Small intestine (tissue), 16 donors: ENCODE measurements at places on chromosomes 5 and 9. TPM values are rescaled to one million over a fixed set of nuclear protein-coding genes. Genes with fewer than 3 reads are reported as not detected.

Gene ADGRV1
- 2.6 TPM for polyA plus RNA-seq

Gene FOXI1
- polyA plus RNA-seq = not detected

- DNase-seq = no peak
- H3K27ac ChIP-seq = no peak overlapping the region
- no peak overlapping the region for H3K4me3 ChIP-seq
- H3K27me3 ChIP-seq = no peaks in the 10 kb centered on the region
Measured at GRCh38 chr5:61474746-61475145, 142.7 kb downstream of the ZSWIM6 start.

DNA sequence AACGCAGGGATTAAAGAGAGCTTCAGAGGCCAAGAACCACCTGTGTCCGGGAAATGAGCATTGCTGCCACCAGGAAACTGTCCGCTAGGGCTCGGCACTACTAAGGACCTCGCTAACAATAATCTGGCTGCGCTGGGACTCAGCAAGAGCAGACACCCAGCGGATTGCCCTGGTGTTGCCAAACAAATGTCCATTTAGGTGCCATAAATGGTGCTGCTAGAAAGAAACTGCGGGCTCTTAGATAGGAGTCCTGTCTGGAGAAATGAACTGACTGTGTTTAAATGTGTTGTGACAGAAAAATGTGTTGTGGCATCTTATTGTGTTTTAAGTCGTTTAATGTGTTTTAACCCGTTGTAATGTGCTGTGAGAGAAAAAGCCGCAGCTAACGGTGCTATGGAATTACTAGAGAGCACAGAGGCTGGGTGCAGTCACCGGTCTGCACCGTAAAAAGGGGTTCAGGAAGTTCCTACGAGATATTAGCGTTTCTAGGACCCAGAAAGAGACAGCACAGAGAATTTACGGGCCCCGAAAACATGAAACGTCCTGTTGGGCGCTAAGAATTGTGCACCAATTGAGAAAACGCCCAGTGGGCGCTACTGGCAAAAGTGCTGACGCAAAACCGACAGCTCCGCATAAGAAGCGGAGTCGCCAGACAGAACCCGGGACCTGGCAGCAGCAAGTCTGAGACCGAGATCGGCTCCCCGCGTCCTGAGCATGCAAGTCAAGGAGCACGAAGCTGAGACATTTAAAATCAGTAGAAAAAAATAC, 90.6 kb downstream of the ANXA2R start:
- H3K4me1 ChIP-seq = no peaks in the 10 kb centered on the region
- H3K27me3 ChIP-seq = no peaks in the 10 kb centered on the region
- no peak overlapping the region for H3K27ac ChIP-seq
- no peaks in the 10 kb centered on the region for H3K36me3 ChIP-seq
- DNase-seq = peak; percentile 54

- no peaks in the 10 kb centered on the region for H3K4me1 ChIP-seq
- no peak overlapping the region for H3K4me3 ChIP-seq
- no peaks in the 10 kb centered on the region for H3K27me3 ChIP-seq
- no peak for DNase-seq
Measured at GRCh38 chr9:5089737-5090136, 95.7 kb downstream of the INSL6 start.

DNA sequence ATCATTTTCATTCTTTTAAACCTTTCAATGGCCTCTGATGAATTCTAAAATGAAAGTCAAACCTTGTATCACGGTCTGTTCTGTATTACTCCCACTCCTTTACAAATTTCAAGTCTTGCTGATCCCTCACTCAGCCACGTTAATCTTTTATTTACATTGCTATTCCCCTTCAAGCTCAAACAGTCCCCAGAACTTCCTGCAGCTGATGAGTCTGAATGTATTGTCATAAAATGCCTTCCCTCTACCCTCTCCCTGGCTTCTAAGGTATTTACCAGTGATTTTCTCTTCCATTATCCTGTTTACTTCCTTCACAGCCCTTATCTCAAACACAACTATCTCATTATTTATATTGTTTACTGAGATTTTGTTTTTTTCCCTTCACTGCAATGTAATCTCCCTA, 562.3 kb upstream of the C9orf72 start:
- DNase-seq = no peak
- H3K4me3 ChIP-seq = no peak overlapping the region
- H3K4me1 ChIP-seq = no peaks in the 10 kb centered on the region
- no peaks in the 10 kb centered on the region for H3K36me3 ChIP-seq
- no peak overlapping the region for H3K27ac ChIP-seq

Gene MSANTD3
- polyA plus RNA-seq = 6.5 TPM

DNA sequence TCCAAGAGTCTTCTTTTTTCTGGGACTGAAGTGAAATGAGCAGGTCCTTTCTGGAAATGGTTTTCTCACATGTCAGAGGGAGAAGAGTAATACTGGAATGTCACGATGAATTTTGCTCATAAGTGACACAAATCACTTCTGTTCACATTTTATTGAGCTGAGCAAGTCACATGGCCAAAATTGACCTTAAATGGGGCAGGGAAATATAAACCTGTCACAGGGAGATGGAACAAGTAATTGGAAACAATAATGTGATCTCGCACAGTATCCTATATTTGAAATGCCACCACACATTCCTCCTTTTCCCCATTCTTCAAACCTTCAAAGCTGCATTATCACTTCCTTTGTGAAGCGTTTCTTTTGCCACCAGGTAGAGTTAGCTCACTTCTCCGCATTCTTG, 25.2 kb upstream of the LIFR start:
- no peak overlapping the region for H3K27ac ChIP-seq
- H3K36me3 ChIP-seq = no peaks in the 10 kb centered on the region
- peaks cover 3% of the 10 kb centered on the region for H3K27me3 ChIP-seq
- no peak for DNase-seq
- H3K4me1 ChIP-seq = no peaks in the 10 kb centered on the region
- H3K4me3 ChIP-seq = no peak overlapping the region

- peak; percentile 80 for DNase-seq
- peaks cover 15% of the 10 kb centered on the region for H3K4me1 ChIP-seq
- peak overlapping the region; percentile 35 for H3K27ac ChIP-seq
- H3K36me3 ChIP-seq = no peaks in the 10 kb centered on the region
Measured at GRCh38 chr9:129183495-129184218, 5.6 kb upstream of the IER5L start.

DNA sequence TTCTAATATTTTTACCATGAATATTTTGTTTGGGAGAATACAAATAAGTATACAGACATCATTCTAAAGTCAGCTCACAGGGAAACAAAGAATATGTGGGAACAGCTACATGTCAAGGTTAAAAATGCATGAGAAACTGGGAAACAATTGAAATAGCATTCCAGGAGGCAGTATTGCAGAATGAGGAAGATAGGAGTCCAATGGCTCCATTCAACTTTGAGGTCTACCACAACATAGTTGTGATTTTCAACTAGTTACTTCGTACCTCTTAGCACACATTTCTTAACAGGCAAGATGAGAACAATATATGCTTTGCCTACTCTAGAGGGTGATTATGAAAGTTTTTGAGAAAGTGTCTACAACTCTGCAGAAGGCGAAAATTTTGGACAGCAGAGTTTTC, 35.2 kb upstream of the CAST start:
- H3K27me3 ChIP-seq = no peaks in the 10 kb centered on the region
- H3K4me1 ChIP-seq = no peaks in the 10 kb centered on the region
- H3K4me3 ChIP-seq = no peak overlapping the region
- no peak for DNase-seq
- H3K36me3 ChIP-seq = no peaks in the 10 kb centered on the region

- no peak overlapping the region for H3K27ac ChIP-seq
- peaks cover 1% of the 10 kb centered on the region for H3K36me3 ChIP-seq
- no peaks in the 10 kb centered on the region for H3K27me3 ChIP-seq
- no peaks in the 10 kb centered on the region for H3K4me1 ChIP-seq
- DNase-seq = no peak
Measured at GRCh38 chr5:52859628-52860027, 71.9 kb downstream of the ITGA1 start.

Gene CD14
- polyA plus RNA-seq = 9.2 TPM

DNA sequence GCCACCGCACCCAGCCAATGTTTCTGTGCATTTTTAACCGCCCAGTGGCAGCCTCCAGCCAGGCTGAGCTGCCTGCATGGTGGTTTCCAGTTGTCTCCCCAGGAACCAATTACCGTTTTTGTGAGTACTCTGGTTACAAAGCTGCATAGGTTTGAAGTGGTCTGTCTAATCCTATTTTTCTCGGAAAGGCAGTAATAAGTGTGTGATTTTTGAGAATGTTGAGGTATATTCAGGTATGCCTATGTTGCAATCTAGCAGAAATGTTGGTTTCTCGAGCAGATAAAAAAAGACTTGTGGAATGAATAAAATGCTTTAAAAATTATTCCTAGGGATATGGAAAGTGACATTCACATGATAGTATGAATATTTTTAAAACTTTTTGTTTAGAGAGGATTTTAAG, 41.5 kb upstream of the ANKH start:
- H3K4me1 ChIP-seq = no peaks in the 10 kb centered on the region
- H3K4me3 ChIP-seq = no peak overlapping the region
- DNase-seq = no peak
- no peaks in the 10 kb centered on the region for H3K27me3 ChIP-seq

Gene PDLIM4
- 5.9 TPM for polyA plus RNA-seq

- peaks cover 12% of the 10 kb centered on the region for H3K36me3 ChIP-seq
- H3K4me1 ChIP-seq = no peaks in the 10 kb centered on the region
- H3K27ac ChIP-seq = no peak overlapping the region
- H3K4me3 ChIP-seq = no peak overlapping the region
- H3K27me3 ChIP-seq = no peaks in the 10 kb centered on the region
- DNase-seq = no peak
Measured at GRCh38 chr5:173909199-173909598, 21.1 kb downstream of the CPEB4 start.

- H3K27me3 ChIP-seq = no peaks in the 10 kb centered on the region
- no peak overlapping the region for H3K27ac ChIP-seq
- H3K4me3 ChIP-seq = no peak overlapping the region
- H3K36me3 ChIP-seq = peaks cover 27% of the 10 kb centered on the region
Measured at GRCh38 chr5:172385707-172386106, 68.6 kb downstream of the SH3PXD2B start.

Gene ZNF346
- 4.2 TPM for polyA plus RNA-seq

DNA sequence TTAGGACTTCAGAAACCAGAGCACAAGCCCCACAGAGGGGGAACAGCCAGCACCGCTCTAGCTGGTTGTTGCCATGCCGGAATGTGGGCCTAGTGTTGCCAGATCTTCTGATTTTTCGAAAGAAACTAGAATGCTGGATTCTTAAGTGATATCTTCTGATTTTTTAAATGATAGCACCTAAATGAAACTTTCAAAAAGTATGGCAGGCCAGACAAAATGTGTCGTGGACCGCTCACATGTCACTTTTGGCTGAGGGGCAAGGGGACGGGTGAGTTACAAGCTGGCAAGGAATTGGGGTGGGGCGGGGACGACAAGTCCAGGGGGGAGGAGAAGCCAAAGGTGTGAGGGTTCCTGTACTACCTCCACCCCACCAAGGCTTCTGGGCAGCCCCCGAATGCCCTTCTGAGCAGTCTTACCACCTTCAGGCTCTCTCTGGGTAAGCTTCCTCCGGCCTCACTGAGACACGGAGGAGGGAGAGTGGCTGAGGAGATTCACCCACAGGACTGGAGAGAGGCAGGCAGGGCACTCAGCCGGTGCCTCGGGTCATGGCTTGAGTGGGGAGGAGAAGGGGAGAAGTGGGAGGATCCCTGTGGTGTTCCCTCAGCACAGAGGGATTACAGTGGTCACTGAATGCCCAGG, 10.3 kb downstream of the B4GALT7 start:
- H3K4me1 ChIP-seq = no peaks in the 10 kb centered on the region
- H3K27ac ChIP-seq = no peak overlapping the region
- no peak for DNase-seq
- H3K27me3 ChIP-seq = no peaks in the 10 kb centered on the region
- H3K36me3 ChIP-seq = peaks cover 44% of the 10 kb centered on the region
- H3K4me3 ChIP-seq = no peak overlapping the region

Gene FAM151B
- polyA plus RNA-seq = 1.1 TPM

Gene LECT2
- not detected for polyA plus RNA-seq

DNA sequence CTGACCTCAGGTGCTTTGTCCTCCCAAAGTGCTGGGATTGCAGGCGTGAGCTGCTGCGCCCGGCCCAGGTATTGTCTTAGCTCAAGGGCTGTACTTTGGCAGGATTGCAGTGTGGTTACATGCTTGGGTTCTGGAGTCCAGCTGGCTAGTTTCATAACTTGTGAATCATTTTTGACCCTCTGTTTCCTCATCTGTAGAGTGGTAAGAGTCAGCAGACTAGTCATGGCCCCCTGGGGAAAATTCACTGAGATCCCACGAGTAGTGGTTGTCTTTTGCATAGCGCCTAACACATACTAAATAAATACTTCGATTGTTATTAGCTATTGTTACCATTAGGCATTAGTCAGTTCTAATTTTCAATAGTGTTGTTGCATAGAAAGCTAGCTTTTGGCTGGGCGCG, 14.3 kb downstream of the PTPA start:
- H3K27me3 ChIP-seq = no peaks in the 10 kb centered on the region
- H3K27ac ChIP-seq = no peak overlapping the region
- H3K4me1 ChIP-seq = no peaks in the 10 kb centered on the region
- no peak for DNase-seq

DNA sequence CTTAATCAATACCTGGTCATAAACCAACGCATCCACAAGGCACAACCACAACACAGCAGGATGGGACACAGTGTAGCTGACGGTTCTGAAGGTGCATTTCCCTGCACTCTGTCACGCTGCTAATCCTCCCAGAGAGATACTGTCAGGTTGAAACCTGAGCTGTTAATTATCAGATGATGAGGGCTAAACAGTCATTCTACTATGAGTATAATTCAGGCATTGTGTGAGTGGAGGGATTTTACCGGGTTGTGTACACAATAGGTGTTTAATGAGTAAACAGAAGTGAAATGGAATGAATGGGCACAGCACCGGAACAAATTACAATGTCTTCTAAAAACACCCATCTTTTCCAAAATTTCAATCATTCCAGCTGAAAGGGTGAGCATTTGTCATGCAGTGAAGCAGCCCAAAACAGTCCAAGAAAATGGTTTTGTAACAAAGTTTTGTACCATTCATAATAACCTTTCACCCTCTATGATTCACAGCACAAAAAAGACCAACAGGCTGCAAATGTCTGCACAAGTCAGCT, 71.5 kb downstream of the ABCA1 start:
- H3K4me3 ChIP-seq = no peak overlapping the region
- H3K36me3 ChIP-seq = peaks cover 10% of the 10 kb centered on the region
- no peaks in the 10 kb centered on the region for H3K27me3 ChIP-seq
- H3K4me1 ChIP-seq = no peaks in the 10 kb centered on the region
- no peak overlapping the region for H3K27ac ChIP-seq

Gene FGF1
- polyA plus RNA-seq = 0.65 TPM

Gene TMOD1
- 1.8 TPM for polyA plus RNA-seq

DNA sequence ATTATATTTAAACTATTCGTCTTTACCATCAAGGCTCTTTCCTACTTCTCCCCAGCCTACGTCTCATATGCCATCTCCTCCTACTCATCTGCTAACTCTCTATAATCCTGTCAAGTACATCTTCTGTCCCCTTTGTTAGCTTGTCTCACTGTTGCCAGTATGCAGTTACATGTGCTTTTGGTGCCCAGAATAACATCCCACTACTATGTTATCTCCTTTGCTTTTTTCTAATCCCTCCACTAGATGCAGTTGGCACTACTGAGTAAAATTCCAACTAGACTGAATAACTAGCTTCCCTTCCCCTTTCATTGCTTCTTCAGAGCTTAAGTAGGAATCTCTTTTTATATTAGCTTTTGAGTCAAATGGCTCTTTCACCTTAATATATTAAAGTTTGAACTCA, 3.0 kb upstream of the ARRDC3 start:
- no peaks in the 10 kb centered on the region for H3K4me1 ChIP-seq
- no peak overlapping the region for H3K4me3 ChIP-seq
- no peaks in the 10 kb centered on the region for H3K36me3 ChIP-seq

Gene KIAA1958
- 0.54 TPM for polyA plus RNA-seq

- DNase-seq = no peak
- no peaks in the 10 kb centered on the region for H3K27me3 ChIP-seq
- H3K36me3 ChIP-seq = no peaks in the 10 kb centered on the region
- H3K27ac ChIP-seq = peak overlapping the region; percentile 32
- H3K4me3 ChIP-seq = no peak overlapping the region
- no peaks in the 10 kb centered on the region for H3K4me1 ChIP-seq
Measured at GRCh38 chr5:151661968-151662732, 24.6 kb downstream of the SPARC start.
